WTC11 (cell line): ENCODE measurements at places on chromosomes 11 and 22. TPM values are rescaled to one million over a fixed set of nuclear protein-coding genes. Genes with fewer than 3 reads are reported as not detected.

The GSTT2B gene
- 16.6 to 23.2 TPM (median 19.8 TPM) in 3 replicates for total RNA-seq

The GSTP1 gene
- 1,404 to 1,452 TPM (median 1,412 TPM) in 3 replicates for total RNA-seq

The GRAP2 gene
- total RNA-seq, result 0.33 to 0.92 TPM (median 0.64 TPM) in 3 replicates

The HSPB2 gene
- 0.33 to 0.62 TPM (median 0.55 TPM) in 3 replicates for total RNA-seq

The HBB gene
- 0.34 TPM in 1 of 3 replicates, not detected in the others for total RNA-seq

The LRRC10B gene
- 1.1 to 1.5 TPM (median 1.3 TPM) in 3 replicates for total RNA-seq
